ENCODE measurements at places on chromosomes 7 and 10. TPM values are rescaled to one million over a fixed set of nuclear protein-coding genes. Genes with fewer than 3 reads are reported as not detected.

- no peak for DNase-seq
Measured at GRCh38 chr7:139068544-139069399, 32.9 kb upstream of the ZC3HAV1L start.

Gene FFAR4
- not detected for total RNA-seq

DNA sequence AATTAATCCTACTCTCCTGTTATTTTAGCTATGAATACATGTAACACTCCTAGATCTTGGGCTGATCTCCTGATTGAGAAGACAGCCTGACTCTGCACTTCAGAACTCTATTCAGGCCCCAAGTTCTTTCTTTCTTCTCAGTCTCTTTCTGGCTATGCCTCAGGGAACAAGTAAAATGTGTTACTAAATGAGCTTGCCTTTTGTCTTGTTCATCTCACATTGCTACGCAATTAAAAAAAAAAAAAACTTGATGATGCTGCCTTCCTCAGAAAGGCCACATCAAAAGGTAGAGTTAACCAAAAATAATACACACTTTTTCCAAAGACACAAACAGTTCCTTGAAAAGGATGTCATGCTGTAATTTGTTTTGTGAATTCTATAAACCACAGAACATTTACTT lies 258.1 kb downstream of the TWIST1 start:
- no peak for DNase-seq

DNA sequence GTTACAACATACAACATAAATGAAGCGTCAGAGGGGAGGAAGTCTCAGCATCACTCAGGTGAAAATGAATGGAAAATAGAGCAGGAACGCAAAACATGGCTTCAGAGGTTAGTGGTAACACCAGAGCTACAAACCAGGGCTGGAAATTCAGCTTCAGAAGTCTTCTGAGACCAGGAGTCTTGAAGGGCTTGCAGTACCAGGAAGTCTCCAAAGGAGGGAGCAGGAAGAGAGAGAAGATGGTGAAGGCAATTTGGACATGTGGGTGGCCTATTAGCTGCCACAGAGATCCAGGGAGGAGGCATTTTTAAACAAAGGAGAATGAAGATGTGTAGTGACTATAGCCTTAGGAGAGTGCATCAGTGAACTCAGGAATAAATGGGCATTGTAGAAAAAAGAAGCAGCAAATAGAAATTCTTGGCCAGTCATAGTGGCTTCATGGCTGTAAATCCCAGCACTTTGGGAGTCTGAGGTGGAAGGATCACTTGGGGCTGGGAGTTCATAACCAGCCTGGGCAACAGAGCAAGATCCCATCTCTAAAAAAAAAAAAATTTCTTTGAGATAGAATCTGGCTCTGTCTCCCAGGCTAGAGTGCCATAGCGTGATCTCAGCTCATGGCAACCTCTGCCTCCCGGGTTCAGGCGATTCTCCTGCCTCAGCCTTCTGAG lies 9.3 kb upstream of the TET1 start:
- DNase-seq, result peak; percentile 52

GRCh38 chr10:23151071-23151470 lies 41.0 kb upstream of the PTF1A start:
- no peak for DNase-seq

- DNase-seq, result no peak
Measured at GRCh38 chr7:152522571-152523067, 86.8 kb upstream of the KMT2C start.

DNA sequence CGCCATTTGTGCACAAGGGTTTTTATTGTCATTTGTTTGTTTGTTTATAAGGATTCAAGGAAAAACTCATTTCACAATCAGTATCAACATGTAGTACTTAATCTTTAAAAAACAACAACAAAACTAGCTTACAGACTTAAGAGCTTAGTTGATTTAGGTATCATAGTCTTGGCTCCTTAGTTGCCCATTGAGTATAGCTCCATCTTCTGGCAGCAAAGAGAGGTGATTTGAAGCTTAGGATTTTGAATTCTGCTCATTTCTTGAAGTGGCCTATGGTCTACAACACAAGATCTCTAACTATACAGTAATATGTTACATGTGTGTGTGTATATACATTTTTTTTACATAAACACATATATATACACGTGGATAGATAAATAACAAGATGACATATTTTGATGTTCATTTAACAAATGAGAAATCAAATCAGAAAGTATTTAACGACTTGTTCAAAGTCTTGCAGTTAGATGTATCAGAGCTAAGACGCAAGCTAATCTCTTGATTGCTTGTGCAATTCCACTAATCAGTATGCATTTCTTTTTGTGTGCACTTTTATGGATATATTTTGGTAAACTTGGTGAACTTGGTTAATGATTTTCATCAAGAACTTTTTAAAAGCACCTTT lies 307.3 kb downstream of the CAMK1D start:
- DNase-seq, result peak; percentile 18

GRCh38 chr10:24898501-24898900 lies 53.9 kb downstream of the PRTFDC1 start:
- DNase-seq, result no peak

DNA sequence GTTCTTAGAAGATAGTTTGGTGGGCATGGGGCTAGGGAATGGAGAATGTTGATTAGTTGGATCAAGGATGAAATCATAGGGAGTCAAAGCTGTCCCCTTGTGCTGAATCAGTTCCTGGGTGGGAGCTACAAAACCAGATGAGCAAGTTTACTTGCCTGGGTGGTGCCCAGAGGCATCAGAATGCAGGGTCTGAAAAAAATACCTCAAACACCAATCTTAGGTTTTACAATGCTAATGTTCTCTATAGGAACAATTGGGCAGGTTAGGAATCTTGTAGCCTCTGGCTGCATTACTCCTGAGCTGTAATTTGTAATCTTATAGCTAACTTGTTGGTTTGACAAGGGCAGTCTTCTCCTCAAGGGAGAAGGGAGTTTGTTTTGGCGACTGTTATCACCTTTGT lies 34.4 kb downstream of the LHFPL3 start:
- no peak for DNase-seq

Gene CLDN4
- total RNA-seq, result 0.15 TPM

DNA sequence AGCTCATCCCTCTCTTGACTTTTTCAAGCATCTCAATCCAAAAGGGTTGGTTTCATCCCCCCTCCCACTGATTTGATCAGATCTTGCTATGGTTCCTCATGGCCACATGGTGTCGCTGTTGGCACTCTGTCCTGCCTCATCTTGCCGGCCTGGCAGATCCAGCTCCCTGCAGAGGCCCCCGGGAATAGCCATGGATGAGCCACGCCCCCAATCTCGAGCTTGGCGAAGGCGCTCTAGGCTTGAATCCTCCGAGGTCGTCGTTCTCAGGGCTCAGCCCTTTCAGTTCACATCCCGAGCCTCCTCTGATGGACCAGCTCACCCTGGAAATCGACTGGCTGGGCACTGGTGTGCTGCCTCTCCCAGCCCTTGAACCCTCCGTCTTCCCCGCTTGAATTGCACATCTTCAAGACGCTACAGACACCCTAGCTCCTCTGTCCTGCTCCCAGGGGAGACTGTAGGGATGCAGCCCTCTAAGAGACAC lies 628.7 kb downstream of the TYW1 start:
- DNase-seq, result peak; percentile 29

DNA sequence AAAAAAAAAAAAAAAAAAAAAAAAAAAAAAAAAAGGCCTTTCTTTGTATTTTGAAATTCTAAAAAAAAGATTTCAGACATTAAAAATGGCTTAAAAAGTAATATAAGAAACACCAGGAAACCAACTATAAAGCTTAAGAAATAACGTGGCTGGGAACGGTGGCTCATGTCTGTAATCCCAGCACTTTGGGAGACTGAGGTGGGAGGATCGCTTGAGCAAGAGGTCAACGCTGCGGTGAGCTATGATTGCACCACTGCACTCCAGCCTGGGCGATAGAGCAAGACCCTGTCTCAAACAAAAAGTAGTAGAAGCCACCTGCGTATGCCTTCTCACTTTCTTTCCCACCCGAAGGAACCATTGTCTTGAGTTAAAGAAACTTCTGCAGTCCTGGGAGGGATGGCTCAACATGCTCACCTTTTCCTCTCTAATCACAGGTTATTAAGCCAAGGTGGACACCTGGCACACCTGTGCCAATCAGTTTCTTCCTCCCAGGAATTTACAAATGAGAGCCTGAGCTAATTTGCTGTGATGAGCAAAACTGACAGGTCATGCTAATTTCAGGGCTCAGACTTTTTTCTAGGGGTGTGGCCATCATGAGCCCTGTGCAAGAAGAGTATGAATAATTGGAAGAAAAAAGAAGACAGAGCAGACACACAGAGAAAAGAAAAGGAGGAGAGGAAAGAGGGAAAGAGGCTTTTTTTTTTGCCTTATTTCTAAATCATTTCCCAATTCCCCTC lies 72.0 kb upstream of the PARD3 start:
- no peak for DNase-seq

Gene SH2B2
- total RNA-seq, result 2.2 TPM

- no peak for DNase-seq
Measured at GRCh38 chr10:79305515-79305914, 41.8 kb upstream of the PPIF start.

Measured in Daoy (cell line).